ENCODE measurements at places on chromosomes 7 and 10.
A peak's percentile ranks its signal among the peaks of the same experiment; 100 is the strongest.

DNA sequence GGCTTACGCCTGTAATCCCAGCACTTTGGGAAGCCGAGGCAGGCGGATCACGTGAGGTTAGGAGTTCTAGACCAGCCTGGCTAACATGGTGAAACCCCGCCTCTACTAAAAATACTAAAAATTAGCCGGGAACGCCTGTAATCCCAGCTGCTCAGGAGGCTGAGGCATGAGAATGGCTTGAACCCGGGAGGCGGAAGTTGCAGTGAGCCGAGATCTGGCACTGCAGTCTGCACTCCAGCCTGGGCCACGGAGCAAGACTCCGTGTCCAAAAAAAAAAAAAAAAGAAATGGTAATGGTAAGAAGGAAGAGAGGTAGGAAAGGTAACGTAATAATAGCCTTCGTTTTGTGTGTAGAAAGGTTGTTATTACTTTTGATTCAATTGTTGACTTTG is 1.2 kb downstream of the HSPA14 start:
- DNase-seq: no peak

GRCh38 chr7:48114589-48114988 is 25.5 kb downstream of the UPP1 start:
- DNase-seq: no peak

- no peak for DNase-seq
Measured at GRCh38 chr7:49294611-49295010, 370.3 kb downstream of the CDC14C start.

GRCh38 chr7:84701524-84702306 is 485.1 kb downstream of the SEMA3D start:
- DNase-seq: peak; percentile 56

Measured in endodermal cell (in vitro differentiated cells).